ENCODE measurements at places on chromosomes 7 and 10.

DNA sequence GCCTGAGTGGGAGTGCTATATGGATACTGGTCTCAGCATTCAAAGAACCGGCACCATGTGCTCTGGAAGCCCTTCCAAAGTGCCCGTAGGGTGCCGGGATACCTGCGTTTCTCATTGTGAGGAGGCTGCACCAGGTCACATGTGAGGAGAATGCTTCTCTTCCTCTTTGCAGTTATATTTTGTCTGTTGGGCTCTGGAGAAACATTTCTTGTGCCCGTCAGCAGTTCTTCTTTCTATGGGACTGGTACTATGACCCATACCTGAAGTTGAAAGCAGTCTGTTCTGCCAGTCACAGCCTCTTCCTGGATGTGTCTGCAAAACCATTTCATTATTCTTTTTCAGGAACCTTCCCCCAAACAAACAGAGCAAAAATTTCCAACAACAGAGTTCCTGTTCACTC lies 465.0 kb downstream of the SUGCT start:
- DNase-seq: no peak

GRCh38 chr7:18655912-18656311 lies 160.4 kb downstream of the HDAC9 start:
- DNase-seq: no peak

- no peak for DNase-seq
These were observed at the start of gene DEPP1 for GRCh38 chr10:44978570-44979280. Gene DEPP1 (minus strand): TSS chr10:44978809. CDS start chr10:44978030, 779 bp downstream.

- DNase-seq: no peak
These were observed 10.2 kb upstream of the CADPS2 start for GRCh38 chr7:122896509-122896908.

- no peak for DNase-seq
These were observed 390.6 kb downstream of the SDK1 start for GRCh38 chr7:3691478-3692158.

- no peak for DNase-seq
These were observed 51.6 kb upstream of the ZNF32 start for GRCh38 chr10:43700306-43700705.

GRCh38 chr7:4727914-4728705 lies 46.0 kb downstream of the FOXK1 start:
- no peak for DNase-seq

DNA sequence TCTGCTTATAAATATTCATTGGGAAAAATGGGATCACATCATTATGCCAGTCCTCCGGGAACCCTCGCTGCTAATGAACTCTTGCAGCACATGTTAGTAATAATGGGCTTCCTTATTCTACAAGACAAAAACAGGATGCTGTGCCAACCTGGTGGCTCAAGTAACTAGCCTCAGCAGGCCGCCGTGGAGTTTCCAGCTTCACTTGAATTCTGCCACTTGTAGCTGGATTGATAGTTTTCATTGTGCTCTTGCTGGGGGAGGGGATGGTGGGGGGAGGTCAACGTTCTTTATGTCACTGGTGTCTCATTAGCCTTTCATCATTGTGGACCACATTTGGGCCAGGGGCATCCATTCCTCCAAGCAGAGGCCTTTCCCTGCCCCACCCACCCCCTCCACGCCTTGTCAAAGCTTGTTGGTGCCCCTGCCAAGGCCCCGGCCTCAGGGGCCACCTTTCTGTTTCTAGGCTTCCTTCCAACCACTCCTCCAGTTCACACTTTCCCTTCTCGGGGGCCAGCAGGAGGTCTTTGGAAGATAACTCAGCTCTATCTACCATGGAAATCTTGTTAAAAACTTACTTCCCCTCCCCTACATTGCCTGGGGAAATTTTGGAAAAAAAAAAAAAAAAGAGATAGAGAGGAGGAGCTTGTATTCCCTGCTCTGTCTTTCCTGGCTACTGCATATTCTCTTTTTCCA lies 153.9 kb downstream of the BMPER start:
- no peak for DNase-seq

- DNase-seq: no peak
These were observed 7.8 kb downstream of the HTRA1 start for GRCh38 chr10:122468926-122469781.

DNA sequence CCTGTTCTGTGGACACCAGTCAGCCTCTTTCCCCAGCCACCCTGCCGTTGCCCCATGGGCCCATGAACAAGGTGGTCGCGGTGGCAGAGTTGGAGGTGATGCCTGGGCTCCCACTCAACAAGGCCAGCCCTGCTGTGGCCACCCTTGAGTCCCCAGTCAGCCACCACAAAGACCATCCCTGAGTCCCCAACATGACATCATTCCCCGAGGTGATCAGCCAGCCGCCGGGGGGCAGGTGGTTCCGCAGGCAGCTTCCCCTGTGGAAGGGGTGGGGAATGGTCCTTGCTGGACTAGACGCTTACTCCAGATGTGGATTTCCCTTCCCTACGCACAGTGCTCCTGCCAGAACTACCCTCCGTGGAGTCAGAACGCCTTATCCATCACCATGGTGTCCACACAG lies 271.7 kb downstream of the PTPRN2 start:
- DNase-seq: no peak

DNA sequence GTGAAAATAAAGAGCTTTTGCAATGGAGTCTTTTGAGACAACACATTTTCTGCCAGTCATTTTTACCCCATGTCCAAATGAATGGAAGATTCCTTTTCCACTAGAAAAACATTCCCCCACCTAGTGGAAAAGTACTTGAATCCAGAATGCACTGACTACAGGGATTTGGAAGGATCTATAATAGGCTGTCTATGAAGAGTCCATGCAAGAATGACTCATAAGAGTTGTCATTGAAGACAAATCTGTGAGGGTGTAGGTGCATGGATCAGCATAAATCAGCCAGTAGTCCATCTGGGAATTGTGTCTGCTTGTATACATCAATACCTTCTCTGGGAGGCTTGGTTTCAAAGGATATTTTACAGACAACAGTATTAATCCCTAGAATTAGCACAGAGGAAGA lies 32.5 kb upstream of the TRUB1 start:
- DNase-seq: no peak

DNA sequence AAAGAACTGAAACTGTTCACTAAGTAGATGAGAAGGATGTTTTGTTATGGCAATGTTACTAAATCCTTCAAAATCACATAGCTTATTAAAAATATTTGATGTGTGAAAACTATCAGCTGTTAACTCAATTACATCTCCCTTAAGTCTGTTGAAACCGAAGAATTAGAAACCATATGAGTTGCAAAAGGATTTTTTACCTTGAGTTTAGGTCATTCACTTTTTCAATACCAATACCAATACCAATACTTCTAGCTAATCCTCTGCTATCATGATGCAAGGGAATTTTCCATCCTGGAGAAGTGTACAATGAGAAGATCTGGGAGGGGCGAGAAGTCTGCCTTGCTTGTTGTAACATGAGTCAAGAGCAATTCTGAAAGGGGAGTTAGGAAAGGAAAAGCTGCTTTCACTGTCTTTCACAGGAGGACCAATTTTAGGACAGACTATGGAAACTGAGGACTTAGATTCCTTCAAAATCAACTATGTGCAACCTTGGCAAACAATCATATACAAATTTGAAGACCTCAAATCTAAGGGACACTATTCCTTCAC lies 199.7 kb downstream of the IMMP2L start:
- no peak for DNase-seq

DNA sequence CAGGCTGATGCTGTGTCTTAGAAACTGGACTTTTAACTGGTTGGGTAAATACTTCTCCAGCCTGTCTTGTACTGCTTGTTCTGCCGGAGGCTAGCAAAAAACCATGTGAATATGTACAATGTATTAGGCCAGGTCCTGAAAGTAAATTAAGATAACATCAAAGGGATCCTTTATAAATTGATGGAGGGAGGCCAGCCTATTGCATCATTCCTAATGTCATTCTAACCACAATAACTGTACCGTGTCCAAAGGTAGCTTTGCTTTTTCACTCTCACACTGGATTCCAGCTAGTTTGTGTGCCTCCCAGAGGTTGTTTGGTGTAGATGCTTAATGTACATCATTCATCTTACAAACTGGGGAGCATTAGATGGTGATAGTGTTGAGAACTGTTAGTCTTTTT lies 91.2 kb upstream of the SEM1 start:
- DNase-seq: no peak

- no peak for DNase-seq
These were observed 44.3 kb downstream of the CACUL1 start for GRCh38 chr10:118710487-118710886.

DNA sequence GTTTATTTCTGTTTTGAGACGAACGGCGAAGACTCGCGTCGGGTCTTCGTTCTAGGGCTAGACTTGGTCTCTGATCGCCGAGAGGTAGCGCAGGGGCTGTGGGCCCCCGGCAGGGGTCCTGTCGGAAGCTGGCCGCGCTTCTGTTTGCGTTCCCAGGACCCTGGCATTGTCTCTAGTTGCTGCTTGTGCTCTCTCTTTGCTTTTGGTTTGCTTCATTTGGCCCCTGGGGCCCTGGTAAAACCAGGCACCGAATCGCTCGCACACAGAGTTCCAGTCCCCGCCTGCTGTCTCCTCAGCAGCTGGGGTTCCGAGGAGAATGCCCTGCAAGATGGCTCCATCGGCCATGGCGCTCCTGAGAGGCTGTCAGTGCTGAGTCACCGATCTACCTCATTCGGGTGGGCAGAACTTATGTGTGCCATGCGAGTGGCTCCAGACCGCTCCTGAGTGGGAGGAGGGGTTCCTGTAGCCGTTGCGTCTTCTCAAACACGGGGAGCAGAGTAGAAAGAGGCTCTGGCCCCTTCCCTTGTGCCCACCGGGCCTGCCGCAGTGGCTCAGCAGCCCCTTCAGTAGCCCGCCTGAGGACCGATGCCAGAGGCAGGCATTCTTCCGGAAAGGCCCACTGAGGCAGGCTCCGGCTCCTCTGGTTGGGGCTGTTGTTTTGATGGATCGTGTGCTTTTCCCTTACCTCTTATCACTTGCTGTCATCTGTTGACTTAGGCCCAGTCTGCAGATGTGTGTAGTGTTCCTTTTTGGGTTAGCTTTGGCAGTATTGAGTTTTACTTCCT lies 826 bp downstream of the CHPF2 start:
- peak; percentile 62 for DNase-seq

DNA sequence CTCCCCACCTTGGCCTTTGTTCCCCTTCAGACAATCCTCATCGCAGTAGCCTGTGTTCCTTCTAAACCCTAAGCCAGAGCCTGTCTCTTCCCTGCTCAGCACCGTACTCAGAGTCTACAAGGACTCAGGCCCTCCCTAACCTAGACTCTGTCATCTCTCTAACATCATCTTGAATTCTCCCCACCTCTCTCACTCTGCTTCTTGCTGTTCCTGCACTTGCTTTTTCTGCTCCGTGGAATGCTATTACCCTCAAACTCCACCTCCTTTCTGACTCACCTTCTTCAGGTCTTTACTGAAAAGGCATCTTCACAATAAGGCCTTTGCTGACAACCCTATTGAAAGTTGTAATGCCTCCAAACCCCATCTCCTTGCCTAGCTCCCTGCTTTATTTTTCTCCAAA lies 141.0 kb downstream of the DKK1 start:
- DNase-seq: no peak

- no peak for DNase-seq
These were observed 48.8 kb downstream of the PLPP4 start for GRCh38 chr10:120505866-120506265.

GRCh38 chr7:136058546-136058945 lies 81.4 kb upstream of the MTPN start:
- no peak for DNase-seq

GRCh38 chr7:3725155-3726059 lies 424.4 kb downstream of the SDK1 start:
- no peak for DNase-seq

DNA sequence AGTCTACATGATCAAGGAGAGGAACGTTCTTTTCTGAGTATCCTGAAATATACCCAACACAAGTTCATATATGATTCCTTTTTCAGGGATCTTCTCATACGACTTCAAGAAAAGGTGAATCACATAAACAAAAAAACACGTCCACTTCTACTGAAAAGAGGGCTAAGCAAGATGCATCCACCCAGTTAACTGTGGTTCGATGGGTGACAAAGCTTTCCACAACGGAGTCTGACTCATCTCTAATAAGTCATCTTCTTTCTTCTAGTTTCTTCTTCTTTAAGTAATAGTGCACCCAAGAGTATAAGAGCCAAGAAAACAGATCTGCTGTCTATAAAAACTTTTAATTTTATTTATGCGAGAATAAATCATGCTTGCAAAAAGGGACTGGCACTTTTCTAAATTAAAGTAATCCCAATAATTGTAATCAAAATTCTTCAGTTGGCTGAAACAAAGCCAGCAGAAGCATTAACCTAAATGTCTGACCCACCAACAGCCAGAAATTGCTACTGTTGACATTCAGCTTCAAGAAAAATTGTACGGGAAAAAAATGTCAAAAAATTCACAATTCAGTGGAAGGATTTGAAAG lies 146.9 kb upstream of the ANK3 start:
- no peak for DNase-seq

GRCh38 chr7:107474104-107474521 lies 4.3 kb downstream of the GPR22 start:
- no peak for DNase-seq

DNA sequence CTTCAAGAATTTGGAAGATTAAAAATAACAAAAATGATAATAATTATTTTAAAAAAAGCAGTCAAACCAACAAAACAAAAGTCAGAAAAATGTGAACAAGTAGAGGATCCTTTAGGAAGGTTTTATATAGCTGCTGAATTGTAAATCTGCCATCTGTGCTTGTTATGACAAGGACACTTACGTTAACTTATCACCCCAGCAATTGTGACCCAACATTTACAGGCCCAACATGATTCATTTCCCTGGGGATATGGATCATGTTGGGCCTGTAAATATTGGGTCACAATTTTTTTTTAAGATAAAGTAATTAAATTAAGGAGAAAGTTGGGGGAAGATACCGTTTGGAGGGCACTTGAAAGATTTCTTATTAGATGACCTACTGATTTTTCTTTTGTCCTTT lies 261.4 kb upstream of the HABP2 start:
- no peak for DNase-seq

- no peak for DNase-seq
These were observed 5.5 kb downstream of the CPA5 start for GRCh38 chr7:130349911-130350782.

DNA sequence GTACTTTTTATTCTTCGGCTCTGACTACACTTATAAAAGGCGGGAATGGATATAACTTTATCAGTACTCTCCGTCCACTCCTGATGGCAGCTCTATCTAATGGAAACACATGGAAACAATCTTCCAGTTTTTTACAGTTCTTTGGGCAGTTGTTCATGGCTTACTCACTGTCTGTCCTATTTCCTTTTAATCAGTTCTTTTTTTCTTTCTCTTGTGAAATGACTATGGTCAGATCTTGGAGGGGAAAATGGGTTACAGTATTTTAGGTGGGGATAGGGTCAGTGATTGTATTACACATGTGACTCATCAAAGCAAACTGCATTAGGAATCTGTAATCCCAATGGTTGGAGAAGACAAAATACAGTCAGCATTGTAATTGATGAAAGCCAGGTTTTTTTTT lies 112.4 kb downstream of the BICC1 start:
- no peak for DNase-seq

- DNase-seq: no peak
These were observed 28.8 kb upstream of the CUL1 start for GRCh38 chr7:148669927-148670326.
